Stimulated activated memory B cell treated with anti-CD40 and anti-IgM and Interleukin-4, amounts not matched to agents 10 μg/mL and 1 μg/mL and 100 μg/mL, for 72 hours (primary cell): ENCODE measurements at places on chromosomes 6 and 20.

DNA sequence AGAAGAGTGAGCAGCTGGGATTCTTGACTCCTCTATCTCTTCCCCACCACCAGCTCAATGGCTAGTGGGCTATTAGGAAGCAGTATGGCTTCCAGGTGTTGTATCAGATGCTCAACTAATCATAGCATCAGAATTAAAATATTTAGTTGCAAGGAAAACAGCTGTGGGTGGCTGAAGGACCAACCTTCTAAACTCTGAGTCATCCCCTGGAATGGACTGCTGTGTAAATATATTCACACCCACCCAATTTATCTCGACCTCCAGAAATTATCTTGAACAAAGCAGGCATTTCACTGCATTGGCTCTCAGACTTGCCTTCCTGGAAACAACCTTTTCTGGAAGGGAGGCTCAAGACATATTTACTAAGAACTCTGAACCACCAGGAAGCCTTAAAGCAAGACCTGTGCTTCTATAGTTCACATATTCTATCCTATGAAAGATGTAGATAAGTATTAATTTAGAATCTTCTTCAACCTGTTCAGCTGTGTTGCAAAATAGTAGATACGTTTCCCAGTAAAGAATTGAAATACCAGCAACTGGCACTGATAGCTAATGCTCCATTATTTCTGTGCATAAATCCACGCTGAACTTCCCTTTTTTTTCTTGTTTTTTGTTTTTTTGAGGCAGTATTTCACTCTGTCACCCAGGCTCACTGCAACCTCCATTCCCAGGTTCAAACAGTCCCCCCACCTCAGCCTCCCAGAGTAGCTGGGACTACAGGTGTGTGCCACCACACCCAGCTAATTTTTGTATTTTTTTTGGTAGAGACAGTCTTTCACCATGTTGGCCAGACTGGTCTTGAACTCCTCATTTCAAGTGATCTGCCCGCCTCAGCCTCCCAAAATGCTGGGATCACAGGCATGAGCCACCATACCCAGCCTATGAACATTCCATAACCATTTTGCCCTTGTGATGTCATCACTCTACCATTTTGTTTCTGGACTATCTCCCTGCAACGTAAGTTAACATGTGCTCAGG lies 56.9 kb upstream of the CD2AP start:
- ATAC-seq, result no peak

GRCh38 chr6:123338394-123338793 lies 298.4 kb downstream of the TRDN start:
- ATAC-seq, result no peak

DNA sequence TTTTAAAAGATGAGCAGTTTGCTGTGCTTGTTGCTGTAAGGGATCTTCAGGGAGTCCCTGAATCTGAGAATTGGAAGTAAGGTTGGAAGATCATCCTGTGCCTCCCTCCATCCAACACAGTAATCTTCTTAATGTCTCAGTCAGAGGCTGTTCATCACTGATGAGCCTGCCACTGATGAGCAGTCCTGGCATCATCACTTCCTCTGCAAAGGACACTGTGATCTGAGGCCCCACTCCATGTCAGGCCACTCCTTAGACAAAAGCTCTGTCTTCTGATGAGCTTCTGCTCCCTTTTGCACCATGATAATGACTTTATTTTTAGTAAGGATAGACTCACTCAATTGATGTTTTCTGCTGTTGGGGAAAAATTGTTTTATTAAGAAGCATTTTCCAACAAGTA lies 121.0 kb downstream of the UST start:
- ATAC-seq, result peak; percentile 40

GRCh38 chr20:38128691-38129090 lies 36.4 kb downstream of the TGM2 start:
- ATAC-seq, result no peak

DNA sequence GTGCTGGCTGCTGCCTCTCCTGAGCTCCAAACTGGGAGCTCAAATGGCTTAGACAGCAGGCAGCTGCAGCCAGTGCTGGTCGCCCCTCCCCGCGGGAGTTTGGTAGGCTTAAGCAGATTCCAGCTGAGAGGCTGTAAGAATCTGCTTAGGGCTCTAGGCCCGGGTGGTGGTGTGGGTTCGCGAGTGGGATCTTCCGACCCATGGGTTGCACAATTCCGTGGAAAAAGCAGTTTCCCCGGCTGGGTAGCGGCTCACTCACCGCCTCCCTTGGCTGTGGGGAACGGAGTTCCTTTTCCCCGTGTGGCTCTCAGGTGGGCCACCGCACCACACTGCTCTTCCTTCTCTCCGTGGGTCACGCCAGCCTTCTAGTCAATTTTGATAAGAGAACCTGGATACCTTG lies 232.5 kb downstream of the PKHD1 start:
- no peak for ATAC-seq

DNA sequence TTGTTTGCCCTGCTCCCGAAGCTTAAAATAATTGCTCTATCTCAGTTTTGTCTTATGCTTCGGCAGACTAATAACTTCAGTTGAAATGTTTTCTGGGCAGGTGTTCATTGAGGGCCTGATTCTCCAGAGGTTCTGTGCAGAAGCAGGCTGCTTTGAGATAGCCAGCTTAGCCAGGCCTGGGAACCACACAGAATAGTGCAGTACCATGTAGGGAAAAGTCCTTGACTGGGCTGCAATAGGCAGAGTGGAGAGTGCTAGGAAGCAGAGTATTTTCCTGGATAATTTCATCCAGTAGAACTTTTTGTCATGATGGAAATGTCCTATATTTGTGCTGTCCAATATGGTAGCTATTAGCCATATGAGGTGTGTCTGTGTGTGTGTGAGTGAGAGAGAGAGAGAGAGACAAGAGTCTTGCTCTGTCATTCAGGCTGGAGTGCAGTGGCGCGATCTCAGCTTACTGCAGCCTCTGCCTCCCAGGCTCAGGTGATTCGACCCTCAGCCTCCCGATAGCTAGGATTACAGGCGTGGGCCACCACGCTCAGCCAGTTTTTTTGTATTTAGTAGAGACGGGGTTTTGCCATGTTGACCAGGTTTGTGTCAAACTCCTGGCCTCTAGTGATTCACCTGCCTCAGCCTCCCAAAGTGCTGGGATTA lies 15.9 kb downstream of the TOP1 start:
- ATAC-seq, result no peak

DNA sequence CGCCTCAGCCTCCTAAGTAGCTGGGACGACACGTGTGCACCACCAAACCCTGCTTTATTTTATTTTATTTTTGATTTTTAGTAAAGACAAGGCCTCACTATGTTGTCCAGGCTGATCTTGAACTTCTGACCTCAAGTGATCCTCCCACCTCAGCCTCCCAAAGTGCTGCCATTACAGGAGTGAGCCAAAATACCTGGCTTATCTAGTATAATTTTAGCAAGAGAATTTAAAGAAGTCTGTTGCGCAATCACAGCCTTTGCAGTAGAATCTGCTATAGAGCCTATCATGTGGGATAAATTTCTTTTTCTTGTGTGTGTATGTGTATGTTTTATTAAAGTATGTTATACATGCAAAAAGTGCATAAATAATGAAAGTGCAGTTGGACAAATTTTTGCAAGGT lies 92.1 kb upstream of the ANKEF1 start:
- ATAC-seq, result no peak

GRCh38 chr6:109478841-109479624 lies 4.0 kb downstream of the ZBTB24 start:
- no peak for ATAC-seq

DNA sequence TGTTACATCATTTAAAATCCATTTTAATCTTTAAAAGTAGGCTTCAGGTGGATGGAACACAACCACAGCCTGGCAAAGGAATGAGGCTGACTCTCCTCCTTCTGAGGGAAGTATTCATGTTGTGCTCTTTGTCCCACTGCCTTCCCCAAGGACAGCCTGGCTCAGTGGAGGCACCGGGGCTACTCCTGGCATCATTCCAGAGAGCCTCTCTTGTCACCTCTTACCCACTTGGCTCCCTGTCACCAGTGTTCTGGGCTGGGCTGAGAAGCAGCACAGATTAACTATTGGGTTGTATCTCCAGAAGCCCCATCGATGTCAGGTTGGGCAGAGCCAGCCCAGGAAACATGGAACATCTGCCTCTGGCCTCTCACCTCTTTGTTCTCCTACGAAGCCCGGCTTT lies 10.7 kb upstream of the TP53INP2 start:
- ATAC-seq, result no peak

DNA sequence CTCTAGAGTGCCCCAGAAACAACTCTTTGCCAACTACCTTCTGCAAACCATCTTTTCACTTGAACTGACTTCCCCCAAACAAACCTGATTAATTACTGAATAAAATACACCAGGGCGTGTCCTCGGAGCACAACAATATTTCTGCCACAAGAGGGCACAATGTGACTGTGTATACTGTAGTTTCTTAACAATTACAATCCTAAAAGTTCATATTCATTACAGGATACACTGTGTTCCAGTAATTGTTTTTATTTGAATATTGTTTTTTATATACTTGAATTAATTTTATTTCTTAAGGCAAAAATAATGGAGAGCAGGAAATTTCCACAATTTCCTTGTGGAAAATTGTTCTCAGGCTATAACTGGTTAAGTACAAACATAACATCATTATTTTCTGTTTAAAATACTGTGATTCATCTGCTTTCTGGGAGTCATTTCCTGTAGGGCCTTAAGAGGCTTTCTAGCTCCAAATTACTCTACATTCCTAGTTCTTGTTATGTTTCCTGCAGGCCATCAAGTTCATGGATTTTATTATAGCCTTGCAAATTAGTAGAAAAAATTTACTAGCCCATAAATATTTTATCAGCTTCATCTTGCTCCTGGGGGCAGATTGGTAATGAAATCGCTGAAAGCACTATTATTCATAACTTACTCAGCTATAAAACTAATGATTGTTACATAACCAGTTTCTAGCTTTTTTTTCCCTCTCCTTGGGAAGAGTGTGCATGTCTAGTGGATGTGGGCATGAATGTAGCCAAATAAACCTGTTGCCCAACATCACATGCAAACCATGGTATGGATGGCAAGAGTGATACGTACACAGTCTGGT lies 51.9 kb upstream of the SLC22A16 start:
- ATAC-seq, result peak; percentile 71

- no peak for ATAC-seq
These were observed 12.3 kb upstream of the LBP start for GRCh38 chr20:38334016-38334415.

DNA sequence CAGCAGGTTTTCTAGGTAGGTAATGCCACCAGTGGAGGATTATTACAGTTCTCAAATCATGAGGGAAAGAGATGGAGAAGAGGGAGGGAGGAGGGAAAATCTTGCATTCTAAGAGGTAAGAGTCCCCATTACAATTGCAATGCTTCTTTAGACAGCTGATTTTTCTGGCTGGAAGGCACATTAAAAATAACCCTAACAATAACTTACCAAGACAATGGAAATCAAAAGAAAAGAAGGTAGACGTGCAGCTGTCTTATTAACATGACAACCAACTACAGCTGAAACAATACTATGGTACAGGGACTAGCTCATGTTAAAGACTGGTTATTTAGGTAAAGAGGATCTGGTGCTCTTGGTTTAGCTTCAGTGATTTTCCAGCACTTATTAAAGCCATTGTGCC lies 24.6 kb downstream of the MCUR1 start:
- no peak for ATAC-seq

DNA sequence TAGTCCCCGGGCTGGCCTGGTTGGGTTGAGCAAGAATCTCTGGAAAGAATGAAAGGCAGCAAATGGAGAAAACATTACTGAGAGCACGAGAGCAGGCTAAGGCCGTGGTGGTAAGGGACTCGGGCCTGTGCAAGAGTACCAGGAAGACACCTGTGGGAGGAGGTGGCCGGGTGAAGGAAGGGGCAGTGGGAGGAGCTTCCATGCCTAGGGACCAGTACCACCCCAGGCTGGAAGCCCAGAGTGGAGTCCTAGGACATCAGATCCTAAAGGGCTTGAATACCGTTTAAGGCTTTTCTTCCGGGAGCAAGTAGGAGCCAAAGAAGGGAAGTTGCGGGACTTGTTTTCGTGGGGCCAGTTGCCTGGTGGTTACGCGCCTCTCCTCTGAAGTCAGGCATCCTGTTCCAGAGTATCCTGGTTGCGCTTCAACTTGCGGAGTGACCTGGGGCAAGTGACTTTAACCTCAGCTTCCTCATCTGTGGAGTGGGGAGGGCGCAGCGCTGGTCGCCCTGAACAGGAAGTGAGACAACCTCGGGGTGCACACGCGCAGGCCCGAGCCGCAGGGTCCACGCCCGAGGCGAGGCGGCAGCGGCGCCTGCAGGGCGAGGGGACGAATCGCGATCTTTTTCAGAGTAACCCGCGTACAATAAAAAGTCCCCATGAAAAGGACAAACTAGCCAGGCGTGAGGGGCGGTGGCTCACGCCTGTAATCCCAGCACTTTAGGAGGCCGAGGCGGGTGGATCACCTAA lies 1.1 kb upstream of the TPD52L2 start:
- ATAC-seq, result peak; percentile 89

DNA sequence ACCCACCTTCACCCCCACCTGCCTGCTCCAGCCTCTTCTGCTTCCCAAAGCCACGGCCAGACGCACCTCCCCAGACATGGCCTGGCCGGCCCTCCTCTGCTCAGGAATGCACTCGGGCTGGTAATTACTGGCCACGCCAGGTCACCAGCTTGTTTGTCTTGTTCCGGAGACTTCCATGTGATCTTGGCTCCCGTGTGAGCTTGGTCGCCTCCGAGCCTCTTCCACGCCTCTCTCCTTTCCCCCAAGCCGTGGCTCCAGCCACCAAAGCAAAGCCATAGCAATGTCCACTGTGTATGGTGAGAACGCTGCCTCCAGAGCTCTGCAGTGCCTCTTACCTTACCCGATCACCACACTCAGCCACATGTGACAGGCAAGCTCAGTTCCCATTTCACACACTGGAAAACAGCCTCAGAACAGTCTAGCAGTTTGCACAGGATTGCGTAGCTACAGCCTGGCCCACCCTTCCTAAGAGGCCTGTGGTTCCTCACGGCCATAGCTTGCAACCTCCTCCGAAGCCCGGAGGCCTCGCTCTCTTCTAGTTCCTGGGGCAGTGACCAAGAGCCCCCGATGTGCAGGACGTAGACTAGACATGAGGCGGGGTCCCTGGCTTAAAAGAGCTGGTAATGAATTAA lies 48.1 kb upstream of the AFDN start:
- no peak for ATAC-seq

GRCh38 chr6:41502917-41503671 lies 43.1 kb upstream of the FOXP4 start:
- no peak for ATAC-seq

- peak; percentile 46 for ATAC-seq
These were observed 40.0 kb upstream of the CLDN20 start for GRCh38 chr6:155223646-155224451.

DNA sequence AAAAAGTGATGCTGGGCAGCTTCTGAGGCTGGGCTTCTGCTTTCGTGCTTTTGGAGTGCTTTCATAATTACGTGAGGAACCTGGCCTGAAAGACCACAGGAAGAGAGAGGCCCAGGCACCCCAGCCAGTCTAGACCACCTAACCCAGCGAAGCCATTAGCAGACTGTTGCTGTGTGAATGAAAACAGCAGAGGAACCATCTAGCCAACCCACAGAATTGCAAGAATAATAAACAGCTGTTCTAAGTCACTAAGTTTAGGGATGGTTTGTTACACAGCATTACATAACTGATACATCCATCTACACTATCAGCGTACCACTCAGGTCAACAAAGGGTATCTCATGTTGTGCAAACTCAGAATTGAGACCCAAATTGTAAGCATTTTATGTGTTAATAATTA lies 34.5 kb downstream of the FGD2 start:
- ATAC-seq, result peak; percentile 82

- no peak for ATAC-seq
These were observed 133.0 kb downstream of the MTFR2 start for GRCh38 chr6:136117081-136117480.
